ENCODE measurements at places on chromosomes 13 and 19.

- peak; percentile 24 for DNase-seq
Observed at GRCh38 chr13:45120967-45121831, 889 bp downstream of the GTF2F2 start.

DNA sequence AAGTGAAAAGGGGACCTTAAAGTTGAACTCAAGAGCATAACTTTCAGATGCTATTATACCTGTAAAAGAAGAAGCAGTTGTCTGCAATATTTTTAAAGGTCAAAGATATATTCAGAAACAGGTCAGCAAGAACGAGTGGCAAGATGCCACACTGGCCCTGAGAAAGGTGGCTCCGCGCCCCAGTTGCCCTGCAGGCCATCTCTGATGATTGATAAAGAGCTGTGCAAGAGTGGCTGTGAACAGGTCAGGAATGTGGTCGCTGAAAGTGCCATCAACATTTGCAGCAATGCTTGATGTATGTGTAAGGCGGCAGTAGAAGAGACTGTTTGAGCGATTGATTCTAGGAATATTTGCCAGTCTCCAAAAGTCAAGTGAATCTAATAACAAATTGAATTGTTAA, 664.2 kb upstream of the SLC10A2 start:
- DNase-seq = no peak

GRCh38 chr13:50701469-50701868, 142.0 kb downstream of the DLEU7 start:
- no peak for DNase-seq

GRCh38 chr19:2291185-2291751, 9.3 kb upstream of the PEAK3 start:
- DNase-seq = no peak

DNA sequence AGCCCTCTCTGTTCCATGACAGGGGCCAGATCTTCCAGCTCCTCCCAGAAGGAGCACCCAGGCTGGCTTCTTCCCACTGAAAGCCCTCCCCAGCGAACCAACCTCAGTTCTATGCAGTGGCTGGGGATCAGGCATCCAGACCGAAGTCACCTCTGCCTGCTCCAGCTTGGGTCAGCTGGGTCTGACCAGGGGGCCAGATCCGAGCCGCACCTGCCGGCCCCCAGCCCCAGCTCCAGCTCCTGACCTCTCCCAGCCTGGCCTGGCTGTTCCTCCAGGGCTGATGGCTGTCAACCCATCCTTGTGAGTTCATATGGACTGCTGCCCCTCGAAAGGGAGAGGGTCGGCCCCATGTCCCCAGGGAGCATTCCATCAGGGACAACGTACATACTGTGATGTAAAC, 8.0 kb downstream of the TSSK6 start:
- no peak for DNase-seq

GRCh38 chr13:44739120-44739519, 163.0 kb upstream of the TSC22D1 start:
- no peak for DNase-seq

- no peak for DNase-seq
Observed at GRCh38 chr19:1055028-1055425, 11.9 kb upstream of the ARHGAP45 start.

DNA sequence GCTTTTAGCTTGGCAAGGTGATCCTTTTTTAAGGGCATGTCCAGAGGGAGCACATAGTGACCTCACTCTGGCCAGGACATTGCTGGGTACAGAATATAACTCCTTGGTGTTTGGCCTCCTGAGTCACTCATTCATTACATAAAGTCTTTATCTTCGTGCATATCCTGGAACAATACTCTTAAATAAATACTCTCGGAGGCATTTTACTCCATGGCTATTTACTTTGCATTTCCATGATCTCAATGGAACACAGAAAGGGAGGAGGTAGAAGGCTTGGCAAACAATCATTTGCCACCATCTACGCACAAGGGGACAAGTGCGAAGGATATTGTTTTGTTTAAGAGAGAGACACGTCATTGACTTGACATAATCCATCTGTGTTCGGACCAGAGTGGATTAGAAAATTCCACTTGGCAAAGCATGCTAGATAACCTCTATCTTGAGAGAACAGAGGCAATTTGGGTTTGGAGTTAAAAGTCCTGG, 210.0 kb downstream of the IRS2 start:
- no peak for DNase-seq

DNA sequence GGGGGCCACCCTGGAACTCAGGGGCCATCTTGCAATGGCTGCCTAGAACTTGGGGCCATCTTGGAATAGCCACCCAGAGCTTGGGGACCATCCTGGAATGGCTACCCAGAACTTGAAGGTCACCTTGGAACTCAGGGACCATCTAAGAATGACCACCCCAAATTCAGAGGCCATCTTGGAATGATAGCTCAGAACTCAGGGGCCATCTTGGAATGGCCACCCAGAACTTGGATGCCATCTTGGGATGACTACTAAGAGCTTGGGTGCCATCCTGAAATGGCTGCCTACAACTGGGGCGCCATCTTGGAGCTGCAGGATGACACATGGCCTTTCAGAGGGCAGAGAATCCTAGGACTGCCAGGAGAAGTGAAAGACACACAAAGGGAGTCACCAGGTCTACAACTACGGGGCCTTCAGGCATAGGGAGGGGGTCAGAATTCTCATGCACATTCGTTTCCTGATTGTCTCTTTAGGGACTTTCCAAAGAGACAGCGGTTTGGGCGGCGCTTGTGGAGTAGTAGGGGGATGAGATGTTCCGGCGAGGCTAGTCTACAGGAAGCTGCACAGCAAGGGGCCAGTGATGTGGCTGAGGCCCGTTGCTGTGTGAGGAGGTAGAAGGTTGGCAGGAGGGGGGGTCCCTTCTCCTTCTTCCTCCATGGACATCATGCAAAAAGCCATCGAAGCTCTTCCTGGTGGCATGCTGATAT, 125.0 kb downstream of the IER2 start:
- no peak for DNase-seq

DNA sequence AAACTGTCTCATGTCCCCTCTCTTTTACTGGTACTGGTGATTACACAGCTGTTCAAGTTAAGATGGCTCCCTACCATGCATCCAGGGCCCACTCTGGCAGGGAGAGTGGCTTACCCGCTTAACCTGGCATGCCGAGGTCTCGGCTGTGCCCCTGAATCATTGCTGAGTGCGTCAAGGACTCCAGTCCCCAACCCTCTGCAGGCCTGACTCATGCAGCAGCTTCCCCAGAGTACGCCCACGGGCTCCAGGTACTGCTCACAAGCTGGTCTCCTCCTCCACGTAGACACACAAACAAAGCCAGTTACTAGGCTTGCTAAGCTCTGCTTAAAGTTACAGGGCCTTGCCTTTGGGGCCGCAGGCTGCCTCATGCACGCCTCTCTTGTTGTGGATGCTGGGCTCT, 447.4 kb downstream of the COG6 start:
- no peak for DNase-seq

DNA sequence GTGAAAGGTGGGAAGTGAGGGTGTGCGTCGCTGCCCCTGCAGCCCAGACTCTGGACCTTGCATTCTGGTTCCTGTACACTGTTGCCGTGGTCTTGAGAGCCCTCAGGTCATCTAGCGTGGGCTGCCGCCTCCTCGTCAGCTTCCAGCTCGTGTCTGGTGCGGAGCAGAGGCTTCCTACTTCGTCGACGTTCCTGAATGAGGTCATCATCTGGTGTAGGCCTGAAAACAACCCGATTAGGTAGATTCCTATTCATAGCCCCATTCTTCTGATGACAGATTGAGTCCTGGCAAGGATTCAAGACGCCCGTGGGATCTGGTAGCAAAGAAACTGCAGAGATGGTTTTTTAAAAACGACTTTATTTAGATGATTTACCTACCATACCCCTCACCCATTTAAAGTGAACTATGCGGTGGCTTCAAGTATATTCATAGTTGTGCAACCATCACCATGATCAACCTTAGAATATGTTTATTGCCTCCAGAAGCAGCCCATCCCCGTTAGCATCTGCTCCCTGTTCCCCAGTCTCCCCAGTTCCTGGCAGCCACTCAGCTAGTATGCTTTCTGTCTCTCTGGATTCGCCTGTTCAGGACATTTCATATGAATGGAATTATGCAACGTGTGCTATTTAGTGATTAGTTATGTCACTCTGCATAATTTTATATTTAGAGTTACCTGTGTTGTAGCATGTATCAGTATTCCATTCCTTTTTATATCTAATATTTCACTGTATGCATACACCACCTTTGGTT, 13.8 kb downstream of the NAXD start:
- DNase-seq = no peak

DNA sequence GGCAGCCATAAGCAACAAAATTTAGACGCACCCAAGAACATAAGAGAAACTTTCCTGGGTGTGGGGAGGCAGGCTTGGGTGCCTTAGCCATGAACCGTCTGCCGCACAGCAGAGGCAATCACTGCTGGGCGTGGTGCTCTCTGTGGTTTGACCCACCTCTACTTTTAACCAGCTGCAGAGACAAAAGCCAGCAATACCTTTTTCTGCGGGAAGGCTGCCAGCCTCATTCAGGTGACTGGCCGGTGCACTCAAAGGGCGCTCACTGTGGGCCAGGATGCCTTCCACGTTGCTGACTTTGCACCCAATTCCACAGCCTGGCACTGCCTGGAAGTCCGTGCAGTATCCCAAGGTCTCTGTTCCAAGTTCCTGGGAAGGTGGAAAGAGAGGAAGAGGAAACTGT, 69.1 kb downstream of the ATP7B start:
- no peak for DNase-seq

- DNase-seq = no peak
Observed at GRCh38 chr19:46692918-46693722, 23.8 kb downstream of the PRKD2 start.

DNA sequence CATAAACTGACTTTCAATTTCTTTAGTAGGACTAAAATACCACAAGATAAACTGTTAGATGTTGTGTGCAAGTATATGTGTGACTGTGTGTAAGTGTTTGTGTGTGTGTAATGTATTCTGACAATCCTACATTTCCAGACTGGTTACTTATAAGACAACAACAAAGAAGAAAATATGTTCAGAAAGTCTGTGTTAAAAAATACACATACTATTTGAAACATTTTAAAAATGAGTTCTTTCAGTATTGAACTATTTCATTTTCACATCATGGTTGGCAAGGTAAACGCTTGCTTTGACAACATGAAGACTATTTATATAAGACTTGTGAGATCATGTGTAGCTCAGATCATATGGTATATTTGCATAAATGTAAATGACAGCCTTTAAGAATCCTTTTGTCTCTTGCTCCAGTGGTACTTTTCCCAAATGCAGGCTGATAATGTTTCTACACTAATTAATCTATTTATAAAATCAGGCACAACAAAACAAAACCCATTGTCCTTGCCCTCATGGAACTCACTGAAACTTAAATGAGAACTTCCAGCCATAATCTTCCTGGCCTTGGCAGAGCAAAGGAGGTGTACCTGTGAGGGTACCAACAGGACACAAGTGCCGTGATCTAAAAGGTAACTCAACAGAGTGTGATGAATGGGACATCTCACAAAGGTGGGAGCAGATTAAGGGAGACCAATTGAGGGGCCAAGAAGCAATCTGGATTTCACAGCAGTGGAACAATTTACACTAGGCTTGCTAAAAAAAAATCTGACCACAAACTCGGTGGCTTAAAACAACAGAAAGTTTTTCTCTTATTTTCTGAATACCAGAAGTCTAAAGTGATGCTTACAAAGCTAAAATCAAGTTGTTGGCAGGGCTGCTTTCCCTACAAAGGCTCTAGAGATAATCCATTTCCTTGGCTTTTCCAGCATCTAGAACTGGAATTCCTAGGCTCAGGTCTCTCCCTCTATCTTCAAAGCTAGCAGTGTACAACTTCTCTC, 349.0 kb downstream of the TBC1D4 start:
- DNase-seq = no peak

DNA sequence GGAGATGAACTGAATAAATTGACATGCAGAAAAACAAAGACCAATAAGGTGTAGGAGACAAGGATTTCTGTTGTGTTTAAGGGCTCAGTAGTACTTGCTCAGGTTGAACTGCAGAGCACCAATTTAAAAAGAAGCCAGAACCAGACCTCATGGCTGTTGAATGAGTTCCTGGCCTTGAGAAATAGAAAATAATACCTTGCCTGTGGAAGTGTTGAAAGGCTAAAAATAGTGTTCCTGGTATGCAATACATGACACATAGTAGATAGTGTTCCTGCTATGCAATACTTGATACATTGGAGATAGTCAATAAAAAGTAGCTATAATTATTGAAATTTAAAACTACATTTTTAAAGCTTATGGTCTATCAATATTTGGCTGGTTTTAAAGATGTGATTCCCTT, 595.8 kb downstream of the PCDH9 start:
- no peak for DNase-seq

GRCh38 chr19:50906217-50906616, 5.0 kb downstream of the KLK4 start:
- DNase-seq = peak; percentile 53

GRCh38 chr13:59299584-59299983, 864.1 kb downstream of the DIAPH3 start:
- no peak for DNase-seq

GRCh38 chr13:52695856-52696255, 43.2 kb downstream of the SUGT1 start:
- DNase-seq = peak; percentile 34

- no peak for DNase-seq
Observed at GRCh38 chr19:56091751-56092546, 29.1 kb downstream of the ZNF787 start.

GRCh38 chr19:48661711-48662090, 11.1 kb downstream of the NTN5 start:
- DNase-seq = no peak

DNA sequence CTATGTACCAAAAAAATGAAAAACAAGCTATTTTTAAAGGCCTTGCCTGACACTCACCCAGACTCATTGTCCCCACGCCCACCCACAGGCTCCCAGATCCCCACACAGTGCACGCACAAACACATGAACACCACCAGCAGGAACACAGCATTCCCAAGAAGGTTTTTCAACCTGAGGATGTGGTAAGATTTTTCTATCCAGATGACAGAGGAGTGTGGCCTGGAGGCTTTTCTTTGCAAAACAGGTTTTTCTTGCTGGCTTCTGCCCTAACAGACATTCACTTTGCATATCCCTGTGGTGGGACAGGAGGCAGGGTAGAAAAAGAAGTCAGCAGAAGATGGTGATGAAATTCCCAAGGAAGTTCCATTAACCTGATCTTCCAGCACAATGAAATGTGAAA, 97.8 kb downstream of the KLF12 start:
- no peak for DNase-seq

- DNase-seq = peak; percentile 17
Observed at GRCh38 chr13:25844559-25845434, 207.0 kb downstream of the SHISA2 start.

DNA sequence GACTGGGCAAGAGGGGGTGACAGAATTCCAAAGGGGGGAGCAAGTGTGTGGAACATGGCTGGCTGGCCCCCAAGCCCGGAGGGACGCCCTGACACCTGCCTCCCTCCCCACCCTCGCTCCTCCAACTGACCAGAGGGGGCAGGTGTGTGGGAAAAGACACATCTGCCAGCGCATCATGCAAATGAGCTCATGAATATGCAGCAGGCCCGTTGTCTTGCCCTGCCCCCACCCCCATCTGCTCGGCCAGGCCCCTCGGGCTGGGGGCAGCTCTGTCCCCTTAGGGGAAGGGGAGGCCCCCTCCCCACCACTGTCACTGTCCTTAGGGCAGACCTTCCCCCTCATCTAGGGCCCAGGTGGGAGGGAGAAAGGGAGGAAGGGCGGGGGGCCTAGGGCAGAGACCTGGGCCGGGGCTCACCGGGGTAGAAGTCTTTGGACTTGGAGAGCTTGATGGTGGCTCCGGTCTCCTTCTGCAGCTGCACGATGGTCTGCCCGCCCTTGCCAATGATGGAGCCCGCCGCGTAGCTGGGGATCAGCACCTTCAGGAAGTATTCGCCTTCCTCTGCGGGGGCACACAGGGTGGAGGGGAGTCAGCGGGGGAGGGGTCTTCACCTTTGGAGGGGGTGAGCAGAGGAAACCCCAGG, 12.9 kb downstream of the NOVA2 start:
- DNase-seq = no peak

- peak; percentile 40 for DNase-seq
Observed at GRCh38 chr19:7575434-7576040, 20.1 kb upstream of the CAMSAP3 start.

Data from inflammatory macrophage (primary cell).